ENCODE measurements at places on chromosomes 1 and 21.

DNA sequence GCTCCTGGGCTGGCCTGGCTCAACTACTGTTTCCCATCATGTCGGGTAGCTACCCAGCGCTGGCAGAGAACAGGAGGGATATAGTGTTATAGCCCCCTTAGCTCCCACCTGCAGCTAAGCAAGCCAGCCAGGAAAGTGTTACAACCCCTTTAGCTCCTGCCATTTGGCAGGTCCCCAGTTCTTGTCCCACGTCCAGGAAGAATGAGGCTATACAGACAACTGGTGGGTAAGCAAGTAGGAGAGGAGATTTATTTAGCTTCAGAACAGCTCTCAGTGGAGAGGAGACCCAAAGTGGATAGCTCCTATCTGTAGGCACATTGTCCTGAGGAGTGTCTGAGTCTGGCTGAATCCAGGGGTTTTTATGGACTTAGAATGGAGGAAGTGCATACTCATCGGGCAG is 741.1 kb upstream of the B3GALT2 start:
- DNase-seq, result no peak

DNA sequence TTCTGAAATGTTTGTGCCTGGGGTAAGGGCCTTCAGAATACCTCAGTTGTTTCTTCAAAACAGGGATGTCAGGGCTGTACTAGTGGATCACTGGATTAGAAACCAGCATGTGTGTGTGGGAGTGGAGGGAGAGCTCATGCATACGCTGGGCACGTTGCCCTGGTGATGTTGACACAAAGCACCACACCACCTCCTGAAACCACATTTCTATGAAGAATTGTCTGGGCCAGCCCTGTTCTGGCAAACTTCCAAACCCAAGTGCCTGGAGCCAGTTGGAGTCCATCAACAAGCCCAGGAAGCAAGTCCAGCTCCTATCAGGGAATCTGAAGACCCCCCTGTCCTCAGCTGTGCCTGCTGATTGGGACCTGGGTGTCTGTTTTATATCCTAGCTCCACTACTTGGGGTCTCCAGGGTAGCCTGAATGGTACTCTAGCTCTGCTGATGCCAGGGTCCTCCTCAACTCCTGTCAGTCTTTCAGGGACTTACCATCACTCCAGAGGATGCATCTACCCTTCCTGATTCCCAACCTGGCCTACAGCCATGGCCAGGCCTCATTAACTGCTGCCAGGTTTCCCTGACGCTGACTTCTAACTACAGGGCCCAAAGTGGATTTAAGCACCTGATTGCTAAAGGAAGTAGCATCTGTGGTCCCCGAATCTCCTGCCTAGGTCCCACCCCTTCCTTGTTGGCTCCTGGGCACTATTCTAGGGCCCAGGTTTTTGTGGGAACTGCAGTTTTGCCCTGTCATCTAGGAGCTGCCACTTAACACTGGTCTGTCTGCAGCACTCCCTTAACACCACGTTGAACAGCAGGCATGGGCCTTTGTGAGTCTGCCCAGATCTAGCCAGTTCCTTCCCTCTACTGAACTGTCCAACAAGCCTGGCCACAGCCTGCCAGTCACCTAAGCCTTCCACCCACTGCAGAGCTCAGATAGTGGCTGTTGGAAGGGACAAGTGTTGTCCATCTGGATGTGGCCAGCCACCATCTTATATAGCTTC is 45.5 kb downstream of the LPAR3 start:
- DNase-seq, result no peak

- DNase-seq, result no peak
Measured at GRCh38 chr1:47424336-47424982, 8.4 kb downstream of the FOXE3 start.

GRCh38 chr1:35555212-35555584 is 2.0 kb downstream of the KIAA0319L start:
- DNase-seq, result no peak

- no peak for DNase-seq
Measured at GRCh38 chr1:78045926-78046778, at the start of gene GIPC2. Gene GIPC2, plus strand, starts transcription at chr1:78045966. Its CDS starts 129 bp downstream, at chr1:78046095.

GRCh38 chr1:237562242-237562823 is 328.4 kb downstream of the ZP4 start:
- no peak for DNase-seq
